ENCODE measurements at places on chromosomes 1 and 21.

GRCh38 chr1:203122159-203122558 lies 5.4 kb upstream of the ADORA1 start:
- DNase-seq, result no peak

DNA sequence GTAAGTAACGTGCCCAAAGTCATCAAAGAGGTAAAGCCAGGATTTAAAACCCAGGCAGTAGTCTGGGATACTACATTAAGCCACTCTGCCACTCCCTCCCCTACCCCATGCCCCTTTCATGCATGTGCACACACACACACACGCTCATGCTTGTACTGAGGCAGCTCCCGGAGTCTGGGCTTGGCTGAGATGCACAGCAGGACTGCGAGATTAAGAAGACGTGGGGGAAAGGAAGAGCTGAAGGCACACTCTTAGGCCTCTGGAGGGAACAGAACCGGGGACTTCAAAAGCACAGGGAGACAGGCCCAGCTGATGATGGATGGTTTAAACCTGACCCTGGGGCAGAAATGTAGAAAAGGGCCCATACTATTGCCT lies 98.3 kb downstream of the GLIS1 start:
- DNase-seq, result no peak

DNA sequence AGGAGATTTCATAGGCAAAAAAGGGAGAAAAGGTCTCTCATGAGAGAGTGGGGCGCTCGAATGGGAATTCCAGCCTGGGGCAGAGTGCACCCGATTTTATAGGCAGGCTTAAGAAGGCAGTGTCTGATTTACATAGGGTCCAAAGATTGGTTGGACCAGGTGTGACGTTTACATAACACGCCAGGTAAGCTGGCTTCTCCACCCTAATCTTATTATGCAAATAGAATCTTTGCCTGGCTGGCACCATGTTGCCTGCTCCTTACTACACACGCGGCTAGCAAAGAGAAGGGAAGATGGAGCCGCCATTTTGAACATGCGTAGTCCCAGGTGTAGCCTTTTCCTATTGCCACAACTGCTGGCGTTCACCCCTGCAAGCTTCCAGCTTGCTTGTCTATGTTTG lies 103.7 kb downstream of the SLC16A1 start:
- DNase-seq, result peak; percentile 87

- DNase-seq, result no peak
Measured at GRCh38 chr1:43232074-43232473, 37.7 kb upstream of the TMEM125 start.

DNA sequence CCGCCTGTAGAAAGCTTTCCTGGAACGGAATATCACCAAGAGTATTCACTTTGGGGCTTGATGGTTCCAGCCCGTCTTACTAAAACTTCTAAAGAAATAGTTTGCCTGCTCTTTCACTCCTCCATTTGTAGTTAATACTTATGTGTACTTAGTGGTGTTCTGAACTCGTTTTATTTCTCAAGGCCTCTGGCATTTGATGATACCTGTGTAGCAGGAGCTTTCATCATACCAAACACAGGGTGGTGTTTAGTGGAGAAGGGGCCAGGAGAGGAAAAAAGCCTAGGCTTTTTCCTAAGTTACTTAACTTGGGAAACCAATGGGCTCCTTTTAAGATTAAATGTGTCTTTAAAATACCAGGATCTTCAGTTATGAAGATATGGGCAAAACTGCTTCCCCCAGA lies 74.3 kb downstream of the RPS6KA1 start:
- no peak for DNase-seq

- no peak for DNase-seq
Measured at GRCh38 chr1:103517380-103518047, 8.0 kb upstream of the RNPC3 start.

DNA sequence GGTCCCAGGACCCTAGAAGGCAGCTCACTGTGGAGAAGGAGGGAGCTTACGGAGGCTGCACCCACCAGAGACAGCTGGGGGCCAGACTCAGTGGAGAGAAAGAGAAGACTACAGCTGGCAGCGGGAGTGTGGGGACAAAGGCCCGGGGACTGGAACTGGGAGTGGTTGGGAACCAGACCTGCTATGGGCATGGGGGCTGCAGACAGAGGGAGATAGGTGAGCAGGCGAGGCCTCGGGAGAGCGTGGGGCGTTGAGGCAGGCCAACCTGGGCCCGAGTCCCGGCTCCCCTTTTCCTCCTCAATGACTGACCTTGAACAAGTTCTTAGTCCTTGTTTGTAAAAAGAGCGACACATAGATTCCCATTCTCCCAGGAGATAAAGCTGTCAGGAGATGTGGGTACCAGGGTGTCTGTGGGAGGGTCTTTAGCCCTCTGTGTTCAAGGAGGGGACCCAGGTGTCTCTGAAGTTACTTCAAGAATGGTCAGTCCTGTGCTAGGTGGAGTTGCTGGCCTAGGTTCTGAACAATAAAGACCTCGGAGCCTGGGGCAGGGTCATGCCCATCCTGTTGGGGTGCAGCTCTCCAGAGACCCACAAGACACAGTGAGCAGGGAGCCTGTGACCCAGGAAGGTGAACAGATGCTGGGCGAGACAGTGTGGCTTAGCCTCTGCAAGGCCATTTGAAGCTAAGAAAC lies 87.9 kb downstream of the ITPKB start:
- no peak for DNase-seq

GRCh38 chr1:245156736-245157505 lies 2.1 kb downstream of the KIF26B start:
- DNase-seq, result no peak

DNA sequence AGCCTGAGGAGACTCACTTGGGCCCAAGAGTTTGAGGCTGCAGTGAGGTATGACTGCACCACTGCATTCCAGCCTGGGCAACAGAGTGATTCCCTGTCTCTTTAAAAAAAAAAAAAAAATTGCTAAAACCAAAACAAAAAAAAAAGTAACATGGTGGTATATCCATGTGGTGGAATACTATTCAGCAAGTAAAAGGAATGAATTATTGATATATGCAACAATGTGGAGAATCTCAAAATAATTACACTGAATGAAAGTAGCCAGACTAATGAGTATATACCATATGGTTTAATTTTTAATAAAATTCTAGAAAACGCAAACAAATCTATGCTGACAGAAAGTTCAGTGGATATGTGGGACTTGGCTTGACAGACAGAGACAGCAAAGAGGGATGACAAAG lies 80.3 kb upstream of the DMRTA2 start:
- no peak for DNase-seq

- no peak for DNase-seq
Measured at GRCh38 chr21:45175326-45176095, 101.1 kb downstream of the ADARB1 start.

DNA sequence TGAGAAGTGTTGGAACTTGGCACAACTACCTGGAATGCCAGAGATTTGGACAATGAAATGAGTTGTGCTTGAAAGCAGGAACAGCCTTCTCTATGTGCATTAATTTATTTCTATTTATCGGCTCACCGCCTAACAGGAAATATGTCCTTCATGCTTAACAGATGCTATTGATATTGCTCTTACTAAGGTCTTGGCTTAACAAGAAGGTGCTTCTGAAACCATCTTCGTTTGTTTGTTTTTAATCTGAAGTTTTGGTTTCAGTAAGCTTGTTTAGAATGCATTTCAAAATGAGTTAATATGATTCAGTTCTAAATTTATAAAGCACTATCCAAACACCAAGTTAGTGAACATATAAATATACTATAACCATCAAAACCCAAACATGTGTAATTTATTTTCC lies 898.3 kb upstream of the B3GALT2 start:
- no peak for DNase-seq

DNA sequence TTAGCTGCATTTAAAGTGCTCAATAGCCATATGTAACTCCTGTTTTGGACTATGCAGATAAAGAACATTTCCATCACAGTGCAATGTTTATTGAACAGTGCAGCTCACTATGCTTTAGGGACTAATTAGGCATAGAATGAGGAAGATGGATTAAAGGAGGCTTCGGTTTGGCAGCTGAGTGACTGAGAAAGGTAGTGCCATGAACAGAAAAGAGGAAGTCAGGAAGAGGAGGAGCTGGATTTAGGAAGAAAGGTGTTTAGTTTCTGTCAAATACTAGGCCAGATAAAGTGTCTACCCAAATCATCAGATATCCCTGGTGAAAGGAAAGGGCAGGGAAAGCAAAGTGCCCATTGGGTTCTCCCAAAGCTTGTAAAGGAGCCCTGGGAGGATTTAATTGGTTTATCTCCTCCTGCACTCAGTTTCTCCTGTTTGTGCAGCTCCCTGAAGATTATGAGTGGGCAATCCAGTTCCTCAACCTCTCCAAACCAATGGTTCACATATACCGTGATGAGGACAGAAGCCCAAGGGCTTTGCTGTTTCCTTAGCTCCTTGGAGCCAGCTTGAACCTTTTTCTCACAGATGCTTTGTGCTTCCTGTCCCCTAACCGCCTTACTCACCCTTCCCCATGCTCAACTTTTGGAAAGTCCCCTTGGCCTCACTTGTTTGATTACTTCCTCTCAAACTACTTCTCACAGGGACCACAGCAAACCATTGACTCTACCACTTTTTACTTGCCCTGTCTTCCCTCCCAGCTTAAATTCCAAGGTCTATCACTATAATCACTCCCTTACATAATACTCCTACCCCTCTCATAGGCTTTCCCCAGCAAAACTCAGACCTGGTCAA lies 3.5 kb upstream of the RAP1A start:
- DNase-seq, result no peak

GRCh38 chr1:113275083-113275482 lies 115.2 kb upstream of the MAGI3 start:
- DNase-seq, result no peak

- no peak for DNase-seq
Measured at GRCh38 chr1:56864430-56864829, 9.8 kb downstream of the C8A start.

GRCh38 chr1:6137758-6138157 lies 42.4 kb downstream of the CHD5 start:
- no peak for DNase-seq

DNA sequence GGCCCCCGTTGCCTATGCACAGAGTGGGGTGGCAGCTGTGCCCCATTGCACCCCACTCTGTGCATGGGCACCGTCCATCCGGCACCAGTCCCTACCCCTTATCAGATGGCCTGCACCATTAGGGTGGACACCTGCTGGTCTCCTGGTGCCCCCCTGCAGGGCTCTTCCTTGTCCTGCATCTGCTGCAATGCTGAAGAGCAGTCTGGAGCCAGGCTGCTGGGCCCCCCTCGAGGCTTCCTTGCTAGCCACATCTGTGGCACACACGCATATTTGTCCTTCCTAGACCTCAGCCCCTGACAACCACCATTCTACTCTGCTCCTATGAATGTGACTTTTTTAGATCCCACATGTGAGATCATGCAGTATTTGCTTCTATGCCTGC lies 56.4 kb downstream of the COL18A1 start:
- no peak for DNase-seq

DNA sequence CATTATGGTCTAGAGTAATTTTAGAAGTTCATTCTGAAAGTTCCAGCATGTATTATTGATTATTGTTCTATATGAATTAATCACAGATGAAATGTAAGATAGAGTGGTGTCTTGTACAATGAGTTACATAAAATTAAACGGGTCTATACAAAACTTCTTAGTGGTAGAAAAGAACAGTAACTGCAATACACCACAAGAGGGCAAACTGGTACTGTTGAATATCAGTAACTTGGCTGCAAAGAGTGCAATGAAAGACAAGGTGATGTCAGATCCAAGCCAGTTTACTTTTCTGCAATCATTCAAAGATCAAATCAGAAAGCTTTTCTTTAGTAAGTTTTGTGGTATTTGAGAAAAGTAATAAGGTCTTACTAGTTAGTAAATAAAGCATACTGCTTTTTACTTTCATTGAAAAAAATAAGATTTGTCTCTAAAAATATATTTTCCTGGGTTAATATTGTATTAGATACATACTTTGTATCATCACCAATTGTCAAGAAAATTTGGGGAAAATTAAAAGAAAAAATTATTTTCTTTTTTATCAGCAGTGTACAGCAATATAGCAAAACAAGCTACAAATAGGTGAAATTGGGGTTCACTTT lies 66.4 kb upstream of the BTG3 start:
- DNase-seq, result no peak

- DNase-seq, result no peak
Measured at GRCh38 chr1:185046668-185047067, 1.3 kb downstream of the RNF2 start.

GRCh38 chr1:109151146-109151990 lies 37.5 kb downstream of the ELAPOR1 start:
- no peak for DNase-seq

DNA sequence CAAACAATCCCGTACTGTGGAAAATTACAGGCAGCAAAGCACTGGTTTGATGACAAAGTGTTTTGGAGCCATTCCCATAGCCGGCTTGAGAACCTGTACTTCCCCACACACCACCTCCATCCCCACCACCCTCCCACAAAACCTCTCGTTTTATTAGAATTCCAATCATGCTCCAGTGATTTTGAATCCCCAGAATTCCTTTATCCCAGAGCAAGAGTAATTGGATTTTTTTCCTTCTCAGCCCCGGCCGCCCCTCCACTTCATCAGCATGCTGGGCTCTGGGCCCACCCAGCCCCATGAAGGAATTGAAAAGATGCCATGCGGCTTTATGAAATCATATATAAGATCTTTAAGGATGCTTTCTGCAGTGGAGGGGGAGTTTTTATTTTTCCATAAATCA lies 136.6 kb downstream of the OMA1 start:
- no peak for DNase-seq

DNA sequence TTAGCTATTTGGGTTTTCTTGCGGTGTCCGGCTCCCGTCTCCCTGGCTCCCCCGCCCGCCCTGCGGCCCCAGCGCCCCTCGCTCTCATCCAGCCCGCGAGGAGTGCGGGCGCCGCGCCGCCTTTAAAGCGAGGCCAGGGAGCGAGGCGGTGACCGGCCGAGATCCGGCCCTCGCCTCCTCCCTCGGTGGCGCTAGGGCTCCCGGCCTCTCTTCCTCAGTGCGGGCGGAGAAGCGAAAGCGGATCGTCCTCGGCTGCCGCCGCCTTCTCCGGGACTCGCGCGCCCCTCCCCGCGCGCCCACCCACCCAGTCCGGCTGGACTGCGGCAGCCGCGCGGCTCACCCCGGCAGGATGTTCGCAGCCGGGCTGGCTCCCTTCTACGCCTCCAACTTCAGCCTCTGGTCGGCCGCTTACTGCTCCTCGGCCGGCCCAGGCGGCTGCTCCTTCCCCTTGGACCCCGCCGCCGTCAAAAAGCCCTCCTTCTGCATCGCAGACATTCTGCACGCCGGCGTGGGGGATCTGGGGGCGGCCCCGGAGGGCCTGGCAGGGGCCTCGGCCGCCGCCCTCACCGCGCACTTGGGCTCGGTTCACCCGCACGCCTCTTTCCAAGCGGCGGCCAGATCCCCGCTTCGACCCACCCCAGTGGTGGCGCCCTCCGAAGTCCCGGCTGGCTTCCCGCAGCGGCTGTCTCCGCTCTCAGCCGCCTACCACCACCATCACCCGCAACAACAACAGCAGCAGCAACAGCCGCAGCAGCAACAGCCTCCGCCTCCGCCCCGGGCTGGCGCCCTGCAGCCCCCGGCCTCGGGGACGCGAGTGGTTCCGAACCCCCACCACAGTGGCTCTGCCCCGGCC lies 492 bp downstream of the HLX start:
- DNase-seq, result no peak

DNA sequence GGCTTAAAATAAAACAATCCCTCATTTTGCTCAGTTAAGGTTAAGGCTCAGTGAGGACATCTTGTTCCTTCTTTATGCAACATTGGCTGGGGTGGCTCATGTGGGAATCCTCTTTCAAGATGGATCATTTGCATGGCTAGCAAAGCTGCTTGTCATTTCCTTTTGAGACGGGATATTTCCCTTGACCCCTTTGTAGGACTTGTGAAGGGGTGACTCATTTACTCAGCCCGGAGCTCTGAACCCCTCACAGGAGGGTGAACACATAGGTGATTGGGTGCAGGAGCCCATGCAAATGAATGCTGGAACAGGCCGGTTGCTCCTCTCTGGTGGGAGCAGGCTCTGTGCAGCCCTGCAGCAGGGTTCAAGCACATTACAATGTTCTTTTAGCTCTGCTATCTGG lies 15.8 kb upstream of the C8A start:
- DNase-seq, result no peak
